Muscle of arm (tissue), 14 donors: ENCODE measurements at places on chromosomes 4 and X. TPM values are rescaled to one million over a fixed set of nuclear protein-coding genes. Genes with fewer than 3 reads are reported as not detected.
A peak's percentile ranks its signal among the peaks of the same experiment; 100 is the strongest.

GRCh38 chr4:148327683-148328082 lies 114.5 kb downstream of the NR3C2 start:
- DNase-seq = no peak

Gene C4orf50
- polyA plus RNA-seq = not detected

DNA sequence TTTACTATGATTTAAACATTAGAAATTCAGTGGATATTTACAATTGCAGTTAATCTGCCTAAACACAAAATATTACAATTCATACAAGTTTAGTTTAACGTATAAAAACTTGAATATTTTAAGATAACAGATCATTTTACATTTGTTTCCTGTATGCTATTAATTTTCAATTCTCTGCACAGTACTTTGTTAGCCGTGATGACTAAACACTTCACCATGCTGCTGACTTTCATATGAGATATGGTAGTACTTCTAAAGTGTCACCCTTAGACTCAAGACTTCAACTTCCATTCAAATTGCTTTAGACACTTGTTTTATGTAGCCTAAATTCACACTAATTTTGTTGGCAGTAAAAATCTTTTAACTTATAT lies 1646.4 kb upstream of the ADGRL3 start:
- no peak for DNase-seq

GRCh38 chr4:110414561-110414920 lies 61.4 kb upstream of the ENPEP start:
- DNase-seq = no peak

GRCh38 chrX:14529290-14529989 lies at the start of gene GLRA2:
TSS of gene GLRA2 (plus strand) at chrX:14529536. CDS start at chrX:14530058, 522 bp downstream.
- peak; percentile 53 for DNase-seq

Gene ADD1
- 172 TPM for polyA plus RNA-seq

- no peak for DNase-seq
These were observed 51.8 kb upstream of the ARX start for GRCh38 chrX:25067271-25068172.

- DNase-seq = no peak
These were observed 250.1 kb downstream of the SNCA start for GRCh38 chr4:89586864-89587263.

- no peak for DNase-seq
These were observed 22.4 kb downstream of the DCTD start for GRCh38 chr4:182894681-182895275.

Gene DMRTC1
- not detected for polyA plus RNA-seq

Gene WDFY3
- polyA plus RNA-seq = 20.8 TPM

- DNase-seq = peak; percentile 63
These were observed at the start of gene COL25A1 for GRCh38 chr4:109302361-109303139. TSS of gene COL25A1 (minus strand) at chr4:109302658.

- DNase-seq = no peak
These were observed 93.2 kb downstream of the SCD5 start for GRCh38 chr4:82705169-82705927.

DNA sequence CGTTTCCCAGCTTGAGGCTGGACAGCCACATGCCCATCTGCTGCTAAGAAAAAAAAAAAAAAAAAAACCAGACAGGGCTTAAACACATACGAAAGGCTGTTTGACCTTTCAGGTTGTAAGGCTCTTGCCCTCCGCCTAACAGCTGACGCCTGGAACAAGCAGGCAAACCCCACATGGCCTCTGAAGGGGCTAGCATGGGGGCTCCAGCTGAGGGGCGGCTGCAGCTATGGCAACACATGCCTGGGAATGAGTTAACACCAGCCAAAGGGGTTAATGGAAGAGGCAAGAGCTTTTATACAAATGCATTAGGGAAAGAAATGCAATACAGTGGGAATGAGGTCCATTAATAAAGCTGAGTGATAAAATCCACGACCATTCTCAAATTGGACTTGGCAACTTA lies 183.6 kb downstream of the ENOX2 start:
- no peak for DNase-seq

Gene DHRSX
- 11.1 TPM for polyA plus RNA-seq

DNA sequence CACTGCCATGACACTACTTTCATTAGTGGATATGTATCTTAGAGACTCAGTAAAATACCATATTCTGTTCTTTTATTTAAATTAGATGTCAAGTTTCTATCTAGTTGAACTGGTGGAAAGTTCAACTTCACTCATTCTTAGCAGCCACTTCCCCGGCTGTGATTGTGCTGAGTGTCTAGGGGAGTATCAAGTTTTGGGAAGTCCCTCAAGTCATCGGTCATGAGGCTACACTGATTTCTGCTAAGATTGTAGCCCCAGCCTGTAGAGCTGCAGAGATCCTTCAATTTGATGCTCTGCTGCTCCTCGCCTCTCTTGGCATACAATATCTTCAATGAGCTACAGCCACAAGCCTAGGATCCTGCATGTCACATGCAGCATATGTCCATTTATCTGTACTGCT lies 53.9 kb downstream of the DMP1 start:
- DNase-seq = no peak

DNA sequence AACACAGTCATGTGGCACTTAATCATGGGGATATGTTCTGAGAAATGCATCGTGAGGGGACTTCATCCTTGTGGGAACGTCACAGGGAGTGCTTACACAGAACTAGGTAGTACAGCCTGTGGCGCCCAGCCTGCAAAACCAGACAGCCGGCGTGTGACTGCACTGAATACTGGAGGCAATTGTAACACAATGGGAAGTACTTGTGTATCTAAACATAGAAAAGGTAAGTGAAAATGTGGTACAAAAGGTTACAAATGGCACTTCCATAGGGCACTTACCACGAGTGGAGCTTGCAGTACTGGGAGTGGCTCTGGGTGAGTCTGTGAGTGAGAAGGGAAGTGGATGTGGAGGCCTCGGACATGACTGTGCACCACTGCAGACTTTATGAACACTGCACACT lies 5.2 kb downstream of the TLR3 start:
- DNase-seq = no peak

Gene PCDH11X
- not detected for polyA plus RNA-seq

GRCh38 chrX:72202792-72203401 lies 21.3 kb downstream of the PIN4 start:
- DNase-seq = no peak

DNA sequence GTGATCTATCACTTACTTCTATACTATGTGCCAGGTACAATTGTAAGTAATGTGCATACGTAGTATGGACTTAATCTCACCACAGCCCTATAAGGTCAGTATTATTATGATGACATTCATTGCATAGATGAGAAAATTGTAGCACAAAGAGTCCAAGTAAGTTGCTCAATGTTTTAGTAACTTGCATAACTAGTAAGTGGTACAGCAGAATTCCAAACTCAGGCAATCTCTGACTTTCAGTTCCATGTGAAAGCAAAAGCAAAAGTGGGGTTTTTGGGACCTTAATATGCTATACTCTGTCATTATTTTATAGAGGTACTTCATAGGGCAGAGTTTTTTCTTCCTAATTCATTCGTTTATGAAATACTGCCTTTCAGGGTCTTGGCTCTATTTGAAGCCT lies 188.8 kb upstream of the VEGFC start:
- DNase-seq = no peak

Gene FAM9C
- polyA plus RNA-seq = not detected

GRCh38 chr4:181476508-181476890 lies 766.7 kb upstream of the TENM3 start:
- DNase-seq = no peak

Gene GABRE
- polyA plus RNA-seq = 76.9 TPM

Gene AASDH
- 15.8 TPM for polyA plus RNA-seq

Gene CSN1S1
- polyA plus RNA-seq = not detected

DNA sequence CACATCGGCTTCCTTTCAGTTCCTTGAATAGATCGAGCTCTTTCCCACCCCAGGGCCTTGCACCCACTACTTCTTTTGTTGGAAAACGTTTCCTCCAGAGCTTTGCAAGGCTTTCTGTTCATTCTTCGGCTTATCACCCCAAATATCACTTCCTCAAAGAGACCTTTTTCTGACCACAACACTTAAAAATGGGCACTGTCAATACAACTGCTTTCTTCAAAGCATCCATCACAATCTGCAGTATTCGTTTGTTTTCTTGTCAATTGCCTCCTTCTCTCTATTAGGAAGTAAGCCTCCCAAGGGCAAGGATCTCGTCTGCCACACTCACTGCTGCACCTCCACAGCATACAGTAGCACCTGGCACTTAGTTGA lies 17.7 kb upstream of the CENPU start:
- no peak for DNase-seq

GRCh38 chrX:9676306-9676705 lies 89.3 kb downstream of the GPR143 start:
- DNase-seq = peak; percentile 78

DNA sequence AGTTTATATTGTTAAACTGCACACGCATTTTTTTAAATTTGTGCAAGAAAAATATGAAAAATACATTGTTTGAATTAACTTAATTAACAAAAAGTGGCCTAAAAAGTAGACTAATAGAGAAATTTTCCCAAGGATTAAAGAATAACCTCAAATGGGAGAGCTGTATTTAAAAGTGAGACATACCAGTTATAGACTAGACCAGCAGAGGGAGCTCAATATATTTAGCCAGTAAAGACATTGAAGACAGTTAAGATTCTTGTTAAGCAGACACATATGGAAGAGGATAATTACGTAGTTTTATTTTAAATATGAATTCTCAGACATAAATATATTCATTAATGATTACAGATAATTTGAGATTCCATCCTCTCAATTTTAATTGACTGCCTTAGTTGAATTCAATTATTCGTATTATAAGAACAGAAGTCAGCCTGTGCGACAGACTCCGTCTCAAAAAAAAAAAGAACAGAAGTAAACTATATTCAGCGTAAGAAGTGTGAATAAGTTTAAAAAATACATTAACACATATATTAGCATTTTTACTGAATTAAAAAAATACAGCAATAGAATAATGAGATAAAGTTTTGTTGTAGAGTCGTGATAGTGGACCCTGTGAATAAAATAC lies 64.8 kb downstream of the GLRA3 start:
- peak; percentile 25 for DNase-seq
